ENCODE measurements at places on chromosomes 1 and 21. TPM values are rescaled to one million over a fixed set of nuclear protein-coding genes. Genes with fewer than 3 reads are reported as not detected.

Gene IRF6
- total RNA-seq: 5.4 TPM

DNA sequence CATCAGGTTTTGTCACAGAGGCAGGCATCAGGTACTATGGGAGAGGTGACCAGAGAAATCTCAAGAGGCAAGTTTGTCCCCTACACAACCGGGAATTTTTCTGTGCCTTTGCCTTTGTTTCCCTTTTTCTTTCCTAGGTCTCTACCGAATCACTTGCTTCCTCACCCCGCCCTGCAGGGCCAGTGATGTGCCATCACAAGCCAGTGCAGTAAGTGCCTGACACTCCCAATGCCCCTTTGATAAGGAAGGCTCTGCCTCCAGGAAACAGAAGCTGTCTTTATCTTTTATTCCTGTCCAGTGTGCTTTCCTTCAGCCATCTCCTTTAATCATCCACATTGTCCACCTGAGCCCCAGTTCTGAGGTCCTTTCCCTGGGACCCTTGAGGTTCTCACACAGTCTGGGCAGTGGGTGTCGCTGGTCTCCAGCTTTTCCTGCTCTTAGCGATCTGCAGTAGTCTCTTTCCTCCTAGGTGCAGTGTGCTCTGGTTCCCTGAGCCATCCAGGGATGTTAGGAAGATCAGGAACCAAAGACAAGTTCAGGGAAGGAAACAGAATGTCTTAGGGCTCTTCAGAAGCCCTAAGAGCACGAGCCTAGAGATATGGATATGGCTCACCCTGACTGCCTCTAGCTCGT, 36.6 kb downstream of the GJA5 start:
- peak; percentile 26 for DNase-seq

GRCh38 chr1:103170609-103171008, 62.3 kb upstream of the COL11A1 start:
- DNase-seq: no peak

GRCh38 chr1:206925106-206925736, 3.5 kb upstream of the FCMR start:
- DNase-seq: no peak

- no peak for DNase-seq
These were observed 976 bp downstream of the SSBP3 start for GRCh38 chr1:54404939-54405897.

Gene POU3F1
- total RNA-seq: 0.27 TPM

GRCh38 chr1:115203287-115203686, 114.0 kb upstream of the TSPAN2 start:
- DNase-seq: no peak

- peak; percentile 47 for DNase-seq
These were observed 1.2 kb upstream of the PTTG1IP start for GRCh38 chr21:44874497-44875315.

DNA sequence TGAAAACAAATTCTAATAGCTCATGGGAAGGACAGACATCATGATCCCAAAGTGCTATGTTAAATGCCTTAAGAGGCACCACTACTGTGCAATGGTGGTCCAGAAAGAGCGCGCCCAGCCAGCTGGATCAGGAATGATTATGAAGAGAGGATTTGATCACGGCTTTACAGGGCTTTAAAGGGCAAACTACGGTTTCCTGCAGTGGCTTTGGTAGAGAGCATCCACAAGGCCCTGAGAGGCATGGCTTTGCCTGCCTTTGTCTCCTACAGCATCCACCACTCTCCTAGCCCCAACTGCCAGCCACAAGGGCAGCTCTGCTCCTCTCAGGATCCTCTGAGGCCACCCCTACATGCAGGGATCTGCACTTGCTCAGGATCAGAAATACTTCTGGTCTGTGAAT, 40.7 kb downstream of the ZNF281 start:
- DNase-seq: no peak

GRCh38 chr1:200041337-200042118, 14.0 kb downstream of the NR5A2 start:
- DNase-seq: no peak

GRCh38 chr1:39360731-39361130, 130.7 kb upstream of the BMP8A start:
- DNase-seq: no peak

- no peak for DNase-seq
These were observed 14.7 kb upstream of the HMGB4 start for GRCh38 chr1:33849211-33849610.

- DNase-seq: peak; percentile 85
These were observed at the start of gene THAP3 for GRCh38 chr1:6624710-6625583. TSS of gene THAP3 (plus strand) at chr1:6624868. CDS start at chr1:6625219, 351 bp downstream.

GRCh38 chr1:109815809-109816174, 52.1 kb upstream of the EPS8L3 start:
- DNase-seq: no peak

Gene EPHA8
- not detected for total RNA-seq

GRCh38 chr1:243438815-243439214, 183.0 kb downstream of the SDCCAG8 start:
- DNase-seq: no peak

- no peak for DNase-seq
These were observed 23.5 kb downstream of the MIA3 start for GRCh38 chr1:222641269-222641948.

- no peak for DNase-seq
These were observed 15.7 kb downstream of the RGS2 start for GRCh38 chr1:192824511-192824910.

DNA sequence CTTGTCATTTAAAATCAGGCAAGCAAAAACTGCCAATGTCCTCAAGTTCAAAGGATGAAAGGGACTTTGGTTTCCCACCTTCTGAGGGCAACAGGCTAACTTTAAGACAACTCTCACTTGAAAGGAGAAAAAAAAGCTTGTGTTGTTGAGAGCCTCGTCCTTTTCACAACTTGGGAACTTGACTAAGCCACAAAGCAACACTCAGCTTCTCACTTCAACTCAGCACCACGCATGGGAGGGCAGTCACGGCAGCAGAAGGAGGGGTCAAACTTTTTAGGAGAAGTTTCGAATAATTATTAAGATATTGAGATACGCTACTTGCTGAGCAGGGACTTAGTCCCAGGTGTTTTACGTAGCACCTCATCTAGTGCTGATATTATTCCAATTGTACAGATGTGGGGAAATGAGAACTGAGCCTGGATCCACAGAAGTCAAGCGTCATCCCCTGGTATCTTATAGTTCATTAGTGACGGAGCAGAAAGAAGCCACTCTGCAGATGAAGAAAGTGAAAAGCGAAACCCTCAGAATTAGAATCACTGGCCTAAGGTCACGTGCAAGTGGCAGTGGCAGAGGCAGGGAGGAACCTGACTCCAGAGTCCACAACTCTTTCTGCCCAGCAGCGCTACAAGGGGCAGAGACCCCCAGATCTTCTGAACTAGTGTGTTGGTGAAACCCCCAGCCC, 83.6 kb downstream of the JAK1 start:
- no peak for DNase-seq

DNA sequence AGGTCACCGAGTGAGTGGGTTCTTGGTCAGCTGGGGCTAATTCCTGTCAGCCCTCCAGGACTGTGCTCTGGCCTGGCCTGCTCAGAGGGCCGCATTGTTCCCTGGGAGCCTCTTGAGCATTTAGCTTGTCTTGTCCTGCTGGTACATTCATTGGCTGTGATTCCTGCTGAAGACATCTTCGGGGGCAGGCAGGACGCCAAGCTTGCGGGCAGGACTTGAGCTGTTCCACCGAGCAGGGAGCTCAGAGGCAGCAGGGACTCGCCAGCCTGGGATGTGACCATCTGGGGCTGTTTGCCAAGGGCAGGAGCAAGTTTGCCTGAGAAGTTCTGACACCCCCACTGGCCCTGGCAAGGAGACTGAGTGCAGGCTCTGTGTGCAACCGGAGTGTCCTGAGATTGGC, 7.0 kb upstream of the SLC26A9 start:
- DNase-seq: no peak

DNA sequence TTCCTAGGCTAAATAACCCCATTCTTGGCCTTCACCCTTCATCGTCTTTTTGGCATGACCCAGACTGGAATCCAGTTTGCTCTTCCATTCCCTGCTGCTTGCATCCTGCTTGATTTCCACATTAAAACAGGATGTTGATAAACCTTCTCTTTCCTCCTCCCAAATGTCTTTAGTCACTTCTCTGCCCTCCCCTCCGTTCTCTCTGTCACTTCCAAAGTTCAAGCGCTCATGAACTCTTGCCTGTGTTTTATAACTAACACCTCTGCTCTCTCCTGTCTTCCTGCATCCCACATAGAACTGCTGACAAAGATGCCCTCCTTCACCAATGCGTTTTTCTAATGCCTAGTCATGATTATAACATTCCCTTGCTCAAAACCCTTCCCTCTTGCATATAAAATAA, 65.6 kb upstream of the SLC44A3 start:
- no peak for DNase-seq

DNA sequence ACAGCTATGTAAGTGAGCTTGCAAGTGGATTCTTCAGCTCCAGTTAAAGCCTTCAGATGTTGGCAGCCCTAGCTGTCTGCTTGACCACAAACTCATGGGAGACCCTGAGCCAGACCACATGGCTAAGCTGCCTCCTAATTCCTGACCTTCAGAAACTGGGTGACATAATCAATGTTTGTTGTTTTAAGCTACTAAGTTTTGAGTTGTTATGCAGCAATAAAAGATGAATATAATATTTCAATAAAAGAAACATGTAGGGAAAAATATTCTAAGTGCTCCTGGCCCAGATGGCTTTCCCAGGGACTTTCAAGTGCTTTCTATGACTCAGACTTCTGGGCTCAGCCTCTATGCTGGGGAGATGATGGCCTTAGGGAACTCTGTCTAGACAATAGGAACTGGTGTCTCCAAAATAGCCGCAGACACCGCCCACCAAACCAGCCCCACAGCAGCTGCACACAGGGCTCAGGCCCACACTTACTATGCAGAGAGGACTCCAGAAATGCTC, 20.3 kb upstream of the AZIN2 start:
- DNase-seq: no peak

Gene PGBD5
- under 0.01 TPM for total RNA-seq

Gene CYP2J2
- 0.54 TPM for total RNA-seq
